Activated T-helper 2 cell treated with anti-CD3 and anti-CD28 coated beads, Interferon-gamma antibody, Interleukin-2, Interleukin-4, amounts not matched to agents 10 μg/mL and 5 μg/mL and 100 μg/mL, durations not matched to agents 14 hours and 24 hours and 36 hours (primary cell): ENCODE measurements at places on chromosomes 1 and 21.

DNA sequence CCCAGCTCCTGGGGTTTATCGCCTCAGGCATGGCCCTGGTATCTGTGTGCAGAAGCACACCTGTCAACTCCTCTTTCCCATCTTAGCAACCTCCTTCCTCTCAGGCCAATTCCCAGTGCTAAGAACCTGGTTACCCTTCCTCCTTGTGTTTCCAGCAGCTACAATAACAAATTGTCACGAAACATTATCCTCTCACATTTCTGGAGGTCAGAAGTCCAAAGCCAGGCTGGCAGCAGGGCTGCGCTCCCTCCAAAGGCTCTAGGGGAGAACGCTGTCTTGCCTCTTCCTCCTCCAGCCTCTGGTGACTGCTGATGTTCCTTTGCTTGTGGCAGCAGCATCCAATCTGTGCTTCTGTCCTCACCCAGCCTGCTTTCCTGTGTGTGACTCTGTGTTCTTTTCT is 10.7 kb upstream of the MRPS14 start:
- no peak for DNase-seq

DNA sequence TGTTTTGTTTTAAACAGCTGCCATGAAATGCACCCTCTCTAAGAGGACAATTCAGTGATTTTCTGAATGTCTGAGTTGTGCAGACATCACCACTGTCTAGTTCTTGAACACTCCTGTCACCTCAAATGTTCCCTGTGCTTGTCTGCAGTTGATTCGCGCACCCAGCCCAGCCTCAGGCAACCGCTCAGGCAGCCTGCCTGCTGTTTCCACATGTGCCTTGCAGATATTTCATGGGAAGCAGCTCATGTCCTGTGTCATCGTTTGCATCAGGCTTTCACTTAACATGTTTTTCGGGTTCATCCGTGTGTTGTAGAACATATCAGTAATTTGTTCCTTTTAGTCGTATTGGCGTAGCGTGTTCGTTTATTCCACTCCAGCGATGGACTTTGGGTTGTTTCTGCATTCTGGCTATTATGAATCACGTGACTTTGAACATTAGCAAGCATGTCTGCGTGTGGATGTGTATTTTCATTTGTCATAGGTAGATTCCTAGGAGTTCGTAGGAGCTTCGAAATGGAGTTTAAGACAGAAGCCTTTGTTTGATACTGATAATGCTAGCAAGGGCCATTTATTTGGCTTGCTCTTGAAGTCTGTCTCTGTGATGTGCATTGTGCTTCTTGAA is 12.1 kb downstream of the ADARB1 start:
- DNase-seq, result no peak

DNA sequence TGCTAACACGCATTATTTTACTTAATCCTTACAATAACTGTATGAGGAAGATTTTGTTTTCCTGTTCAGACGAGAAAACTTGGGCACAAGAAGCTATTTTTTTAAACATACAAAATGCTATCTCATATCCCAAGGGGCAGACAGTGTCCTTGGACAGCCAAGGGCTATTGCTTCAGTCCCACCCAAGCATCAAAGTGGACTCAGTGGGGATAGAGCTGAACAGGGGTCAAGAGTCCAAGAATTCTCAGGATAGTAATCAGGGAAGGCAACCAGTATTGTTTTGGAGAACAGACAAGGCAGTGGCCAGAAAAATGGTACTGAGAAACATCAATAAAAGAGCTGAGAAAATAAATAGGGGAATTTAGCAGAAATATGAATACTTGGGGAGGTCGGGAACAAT is 465.7 kb downstream of the PLPP3 start:
- DNase-seq, result no peak

DNA sequence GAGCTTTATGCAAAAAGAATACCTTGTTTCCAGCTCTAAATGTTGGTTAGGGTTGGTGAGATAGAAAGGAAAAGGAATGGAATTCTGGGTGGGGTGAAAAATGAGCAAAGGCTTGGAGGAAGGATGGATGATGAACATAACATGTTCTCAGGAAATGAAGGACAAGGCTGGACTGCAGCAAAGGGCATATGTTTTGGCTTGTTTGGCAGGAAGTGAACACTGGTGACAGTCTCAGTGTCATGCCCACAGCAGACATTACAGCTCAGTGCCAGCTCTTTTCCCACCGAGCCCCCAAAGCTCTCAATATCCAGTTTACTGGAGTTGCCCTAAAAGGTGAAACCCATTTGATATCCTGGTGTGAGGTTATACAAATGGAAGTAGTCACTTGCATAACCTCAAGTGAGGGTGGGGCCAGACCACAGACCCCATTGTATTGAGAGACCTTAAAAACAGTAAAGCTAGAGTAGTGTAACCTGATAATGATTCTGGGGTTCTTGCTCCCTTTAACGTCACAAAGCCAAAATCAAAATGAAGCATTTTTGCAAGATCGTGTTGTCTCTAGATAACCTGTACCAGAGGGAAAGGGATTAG is 270.6 kb downstream of the NFIA start:
- DNase-seq, result no peak

GRCh38 chr1:209583408-209583807 is at the start of gene CAMK1G:
TSS of gene CAMK1G (plus strand) at chr1:209583714. CDS start at chr1:209594984, 11,270 bp downstream.
- DNase-seq, result no peak

DNA sequence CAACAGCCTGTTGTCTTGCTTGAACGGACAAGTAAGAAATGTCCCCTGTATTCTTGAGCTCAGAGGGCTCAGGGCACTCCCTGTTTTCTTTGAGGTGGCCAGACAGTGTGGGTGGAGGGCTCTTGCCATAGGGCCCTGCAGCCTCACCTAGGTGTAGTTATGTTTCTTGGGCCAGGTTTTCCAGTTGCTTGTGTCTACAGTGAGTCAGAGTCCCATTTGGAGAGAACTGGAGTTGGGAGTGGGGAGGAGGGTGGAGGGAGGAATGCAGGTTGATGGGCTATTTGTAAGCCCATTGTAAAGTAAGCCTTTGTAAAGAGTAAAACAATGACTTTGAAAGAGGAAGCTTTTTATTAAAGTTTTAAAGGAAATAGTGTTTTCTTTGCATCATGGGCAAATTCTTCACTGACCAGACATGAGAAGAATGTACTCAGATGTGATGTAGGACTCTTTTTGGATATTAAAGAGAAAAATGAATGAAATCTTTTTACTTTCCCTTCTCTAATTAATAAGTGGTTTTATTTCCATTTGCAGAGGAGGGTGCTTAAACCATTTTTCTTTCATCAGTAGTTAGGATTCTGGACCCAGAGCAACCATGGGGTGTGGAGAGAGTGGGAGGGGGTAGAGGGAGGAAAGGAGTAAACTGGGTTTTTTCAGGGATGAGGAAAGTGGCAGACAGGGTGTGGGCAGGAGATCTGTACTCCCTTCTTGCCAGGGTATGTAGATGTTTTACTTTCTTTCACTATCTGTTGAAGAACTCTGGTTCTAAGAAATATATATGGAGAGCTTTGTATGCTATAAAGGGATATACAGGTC is 45.1 kb upstream of the MACF1 start:
- DNase-seq, result no peak

DNA sequence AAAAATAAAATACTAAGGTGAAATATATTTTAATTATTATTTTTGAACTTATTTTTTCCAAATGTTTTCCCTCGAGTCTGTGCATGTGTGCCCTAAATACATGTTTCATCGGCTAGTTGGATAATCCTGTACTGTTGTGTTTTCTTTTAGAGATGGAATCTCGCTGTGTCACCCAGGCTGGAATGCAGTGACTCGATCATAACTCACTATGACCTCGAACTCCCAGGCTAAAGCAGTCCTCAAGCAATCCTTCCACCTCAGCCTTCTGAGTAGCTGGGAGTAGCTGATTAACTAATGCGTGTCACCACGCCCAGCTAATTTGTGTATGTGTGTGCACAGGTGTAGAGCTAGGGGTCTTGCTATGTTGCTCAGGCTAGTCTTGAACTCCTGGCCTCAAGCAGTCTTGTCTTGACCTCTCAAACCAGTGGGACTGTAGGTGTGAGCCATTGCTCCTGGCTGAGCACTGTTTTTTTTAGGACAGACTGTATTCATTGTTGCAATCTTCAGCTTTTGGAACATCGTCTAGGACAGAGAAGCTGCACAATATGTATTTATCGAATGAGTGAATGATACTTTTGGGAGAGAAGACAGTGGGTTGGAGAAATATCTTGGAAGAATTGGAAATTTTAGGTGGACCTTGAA is 4.8 kb upstream of the TMCO1 start:
- DNase-seq, result no peak
